ENCODE measurements at places on chromosomes 7 and 10.
A peak's percentile ranks its signal among the peaks of the same experiment; 100 is the strongest.

- peak; percentile 29 for DNase-seq
Measured at GRCh38 chr10:7184660-7185366, 226.0 kb downstream of the SFMBT2 start.

DNA sequence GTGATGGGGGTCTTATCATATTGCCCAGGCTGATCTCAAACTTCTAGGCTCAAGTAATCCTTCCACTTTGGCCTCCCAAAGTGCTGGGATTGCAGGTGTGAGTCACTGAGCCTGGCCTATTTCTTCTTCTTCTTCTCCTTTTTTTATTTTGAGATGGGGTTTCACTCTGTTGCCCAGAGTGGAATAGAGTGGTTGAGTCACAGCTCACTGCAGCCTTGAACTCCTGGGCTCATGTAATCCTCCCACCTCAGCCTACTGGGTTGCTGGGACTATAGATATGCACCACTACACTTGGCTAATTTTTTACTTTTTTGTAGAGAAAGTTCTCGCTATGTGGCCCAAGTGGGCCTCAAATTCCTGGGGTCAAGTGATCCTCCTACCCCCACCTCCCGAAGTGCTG is 124.3 kb downstream of the SKIDA1 start:
- DNase-seq, result no peak

DNA sequence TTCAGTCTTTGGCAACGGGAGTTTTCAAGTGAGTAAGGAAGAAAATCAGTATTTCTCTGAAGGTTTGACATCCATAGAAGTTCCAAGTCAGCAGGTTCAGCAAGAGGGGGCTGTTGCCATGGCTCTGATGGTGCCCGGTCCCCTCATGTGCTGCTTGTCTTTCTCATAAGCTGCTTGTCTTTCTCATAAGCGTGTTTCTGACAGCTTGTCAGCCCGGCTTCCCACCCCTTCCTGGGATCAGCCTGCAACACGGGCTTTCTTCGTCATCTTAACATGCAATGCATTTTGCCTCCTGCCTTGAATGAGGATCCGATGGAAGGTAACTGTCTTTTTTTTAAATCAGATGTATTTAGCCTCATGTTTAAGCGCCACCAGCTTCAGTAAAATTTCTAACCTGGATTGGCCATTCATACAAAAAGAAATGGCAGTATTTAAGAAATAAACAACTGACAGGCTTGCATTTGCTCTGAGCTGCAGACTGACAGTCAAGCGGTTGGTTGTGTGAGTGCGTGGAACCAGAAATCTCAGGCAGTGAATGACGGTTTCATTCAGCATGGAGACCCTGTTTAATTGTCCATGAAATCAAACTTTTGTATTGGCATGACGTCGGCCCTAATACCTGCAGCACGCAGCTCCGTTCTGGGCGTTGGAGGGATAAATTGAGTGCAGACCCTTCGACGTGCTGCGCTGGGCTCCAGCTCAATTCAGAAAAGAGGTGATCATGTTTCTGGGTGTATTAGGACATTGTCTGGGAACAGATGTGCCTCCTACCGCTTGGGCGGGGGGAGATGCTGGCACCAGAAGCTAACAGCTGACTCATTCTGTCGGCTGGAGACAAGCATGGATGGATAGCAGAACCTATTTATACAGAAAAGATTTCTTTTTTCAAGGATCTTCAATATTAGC is 454.7 kb upstream of the FOXK1 start:
- no peak for DNase-seq

GRCh38 chr7:90404777-90405176 is 1.5 kb downstream of the CLDN12 start:
- no peak for DNase-seq

GRCh38 chr7:135179321-135179925 is 8.9 kb upstream of the CYREN start:
- no peak for DNase-seq

DNA sequence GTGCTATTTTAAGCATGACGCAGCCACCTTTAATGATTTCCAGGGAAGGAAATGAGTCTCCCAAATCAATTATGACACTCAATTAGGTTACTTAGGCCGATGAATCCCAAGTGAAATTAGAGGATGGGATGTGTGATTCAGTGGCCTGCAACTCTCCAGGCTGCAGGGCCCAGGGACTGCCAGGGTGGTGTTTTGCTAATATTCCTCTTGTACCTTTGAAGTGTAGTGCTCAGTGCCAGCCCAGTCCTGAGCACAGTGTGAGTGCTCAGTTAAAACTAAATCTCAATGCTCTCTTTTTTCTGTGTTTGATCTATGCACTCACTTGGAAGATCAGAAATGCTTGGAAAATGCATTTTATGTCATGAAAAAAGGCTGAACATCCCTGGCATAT is 51.6 kb downstream of the SEM1 start:
- no peak for DNase-seq

GRCh38 chr7:116799916-116800315 is 62.5 kb upstream of the CAPZA2 start:
- no peak for DNase-seq

Measured in CD4-positive, alpha-beta T cell treated with Interleukin-21 for 1 hour (primary cell).